GM13977 (cell line): ENCODE measurements at places on chromosomes 3 and 15.

GRCh38 chr3:185225523-185225922 is 28.3 kb downstream of the EHHADH start:
- no peak for DNase-seq

GRCh38 chr3:116443191-116443661 is 2.1 kb downstream of the LSAMP start:
- no peak for DNase-seq

DNA sequence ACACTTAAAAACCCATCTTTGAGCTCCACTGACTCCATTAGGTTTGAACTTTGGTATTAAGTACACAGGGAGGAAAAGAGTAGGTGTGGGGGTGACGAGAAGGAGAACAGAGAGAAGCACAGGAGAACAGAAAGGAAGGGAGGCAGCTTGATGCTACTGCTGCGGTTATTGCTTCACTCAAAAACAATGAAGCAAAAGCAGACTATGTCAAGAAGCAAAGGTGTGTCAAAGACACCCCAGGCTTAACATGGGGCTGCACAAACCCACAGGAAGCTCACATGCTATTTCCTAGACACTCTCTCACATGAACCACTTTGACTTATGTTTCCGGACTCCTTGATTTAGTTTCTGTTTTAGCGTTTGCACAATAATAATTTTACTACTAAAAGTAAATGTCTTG is 961.0 kb upstream of the CFAP20DC start:
- peak; percentile 53 for DNase-seq

DNA sequence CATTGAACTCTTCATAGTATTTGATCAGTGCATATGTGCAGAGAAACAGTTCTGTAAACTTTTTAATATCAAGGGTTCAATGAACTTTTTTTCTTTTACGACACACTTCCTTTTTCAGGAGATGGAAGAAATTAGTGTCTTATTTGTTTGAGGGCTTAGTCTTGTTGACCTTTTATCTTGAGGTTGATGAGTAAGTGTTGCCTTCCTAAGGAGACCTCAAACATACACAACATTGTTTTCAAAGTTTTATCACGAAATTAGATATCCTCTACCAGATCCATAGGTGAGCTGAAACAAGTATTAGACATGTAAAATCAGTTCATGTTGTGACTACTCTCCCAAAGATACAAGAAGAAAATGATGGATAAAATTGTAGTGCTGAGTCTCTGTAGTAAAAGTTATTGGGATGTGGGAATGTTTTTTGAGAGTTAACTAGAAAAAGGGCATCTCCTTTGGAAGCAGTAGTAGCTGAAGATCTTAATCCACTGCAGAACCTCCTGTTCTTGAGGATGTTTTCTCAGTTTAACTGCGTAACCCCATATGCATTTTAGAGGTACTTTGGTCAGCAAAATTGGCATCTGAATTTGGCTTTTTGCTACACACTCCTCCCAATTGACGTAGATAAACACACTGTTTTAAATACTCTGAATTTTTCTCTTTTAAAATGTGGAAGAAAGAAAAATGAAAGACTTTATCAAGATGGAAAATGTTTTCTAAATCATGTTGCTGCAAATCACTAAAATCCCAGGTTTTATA is 116.8 kb downstream of the GALK2 start:
- no peak for DNase-seq

- no peak for DNase-seq
Observed at GRCh38 chr3:125349556-125350165, 25.5 kb downstream of the ZNF148 start.

DNA sequence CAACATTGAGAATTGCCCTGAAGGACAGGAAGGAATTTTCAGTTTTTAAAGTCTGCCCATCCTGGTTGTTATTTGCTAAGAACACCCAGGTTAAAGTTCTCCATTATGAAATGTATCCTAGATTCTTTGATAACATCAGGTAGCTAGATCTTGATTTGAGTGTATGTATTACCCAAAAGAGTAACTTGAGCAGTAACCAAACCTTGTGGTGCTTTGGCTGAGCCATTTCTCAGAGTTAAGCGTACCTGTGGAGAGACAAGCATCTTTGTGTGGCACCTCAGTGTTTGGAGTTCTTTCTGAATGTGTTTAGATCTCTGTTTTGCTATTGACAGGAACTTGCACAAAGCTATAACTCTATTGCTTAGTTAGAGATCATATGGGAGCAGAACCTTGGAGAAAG is 20.4 kb downstream of the CEP97 start:
- DNase-seq: no peak

DNA sequence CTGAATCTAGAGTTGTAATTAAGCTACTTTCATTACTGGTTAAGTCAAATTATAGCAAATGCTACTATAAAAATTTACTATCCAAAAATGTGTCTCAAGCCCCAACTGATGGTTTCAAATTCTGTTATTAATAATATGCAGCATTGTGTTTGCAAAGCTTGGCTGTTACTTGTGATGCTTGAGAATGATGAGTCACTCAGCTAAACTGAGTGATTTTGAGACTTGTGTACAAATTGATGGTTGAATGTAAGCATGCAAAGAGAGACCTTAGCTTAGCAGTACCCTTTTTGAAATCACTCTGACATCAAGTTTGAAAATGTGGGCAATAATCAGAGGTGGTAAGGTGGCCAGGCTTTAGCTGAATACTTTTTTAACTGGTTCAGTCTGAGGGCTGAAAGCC is 27.6 kb downstream of the OPA1 start:
- peak; percentile 36 for DNase-seq

- no peak for DNase-seq
Observed at GRCh38 chr3:141933421-141934300, 57.2 kb downstream of the ATP1B3 start.

GRCh38 chr15:25738171-25738965 is 124.8 kb downstream of the ATP10A start:
- DNase-seq: no peak

DNA sequence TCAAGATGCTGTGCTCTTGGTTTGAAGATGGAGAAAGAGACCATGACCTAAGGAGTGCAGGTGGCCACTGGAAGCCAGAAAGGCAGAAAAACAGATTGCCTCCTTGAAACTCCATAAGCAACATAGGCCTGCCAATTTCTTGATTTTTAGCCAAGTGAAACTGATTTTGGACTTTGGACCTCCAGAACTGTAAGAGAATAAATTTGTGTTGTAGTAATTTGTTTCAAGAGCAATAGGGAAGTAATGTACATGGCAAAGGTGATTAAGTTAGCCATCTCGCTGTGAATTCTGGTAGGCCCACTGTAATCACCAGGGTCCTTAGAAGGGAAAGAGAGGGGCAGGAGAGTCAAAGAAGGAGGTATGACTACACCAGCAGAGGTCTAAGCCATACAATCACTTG is 238.8 kb downstream of the CNTN3 start:
- no peak for DNase-seq

GRCh38 chr3:24162929-24163328 is 217.8 kb downstream of the NR1D2 start:
- no peak for DNase-seq

GRCh38 chr3:69051756-69052471 is at the start of gene TMF1:
TMF1 (minus strand) TSS chr3:69052333; CDS start chr3:69052086, 247 bp downstream.
- DNase-seq: peak; percentile 88

DNA sequence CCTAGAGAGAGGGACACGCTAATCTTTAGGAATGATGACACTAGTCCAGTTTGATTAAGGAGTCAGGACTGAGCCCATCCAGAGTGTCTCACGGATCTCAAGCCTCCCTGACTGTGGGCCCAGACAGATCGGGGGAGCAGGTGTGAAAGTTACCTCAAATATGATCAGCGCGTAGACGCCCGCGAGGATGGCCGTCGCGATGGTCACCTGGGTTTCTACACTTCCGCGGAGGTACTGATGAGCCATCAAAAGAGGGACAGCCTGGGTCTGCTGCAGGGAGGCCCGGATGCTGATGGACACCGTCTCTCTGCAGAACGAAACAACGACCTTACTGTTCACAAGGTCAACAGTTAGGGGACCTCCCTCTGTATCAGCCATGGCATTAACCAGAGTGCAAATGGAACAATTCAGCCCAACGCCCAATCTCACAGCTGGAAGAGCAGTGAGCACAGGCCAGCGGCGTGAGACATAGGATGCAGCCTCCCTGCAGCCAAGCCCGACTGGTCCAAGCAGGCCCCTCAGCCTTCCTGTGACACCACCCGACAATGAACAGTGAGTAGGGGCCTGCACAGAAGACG is 84.4 kb downstream of the OCA2 start:
- peak; percentile 6 for DNase-seq

DNA sequence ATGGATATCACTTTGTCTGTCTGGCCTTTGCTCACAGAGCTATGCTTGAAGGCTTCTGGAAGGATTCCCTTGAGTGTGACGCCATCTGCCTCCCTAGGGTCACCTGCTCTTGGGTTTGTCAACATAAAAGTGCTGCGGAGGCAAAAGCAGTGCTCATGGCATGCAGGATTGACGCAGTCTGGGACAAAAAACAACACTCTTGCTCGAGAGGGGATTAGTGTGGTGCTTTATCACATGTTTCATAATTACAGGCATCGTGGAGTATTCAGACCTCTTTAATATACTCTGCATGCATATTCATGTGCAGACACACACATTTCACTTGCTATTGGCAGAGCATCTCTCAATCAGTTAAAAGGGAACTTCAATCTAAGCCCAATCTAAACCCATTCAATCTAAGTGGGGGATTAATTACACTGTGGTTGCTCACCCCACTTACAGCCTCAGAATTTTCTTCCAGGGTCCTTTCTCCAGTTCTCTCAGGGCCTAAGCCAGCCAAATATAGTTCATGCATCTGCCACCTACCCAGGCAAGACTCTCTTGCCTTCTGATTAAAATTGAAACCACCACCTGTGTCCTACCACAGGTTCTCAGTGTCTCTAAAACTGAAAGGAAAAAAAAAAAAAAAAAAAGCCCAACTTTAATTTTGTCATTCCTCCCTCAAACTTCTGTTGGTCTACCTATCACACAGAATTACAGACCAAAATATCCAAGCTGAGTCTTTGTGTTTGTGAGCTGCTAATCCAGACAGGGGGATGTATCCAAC is 75.6 kb downstream of the BFSP2 start:
- DNase-seq: peak; percentile 84

DNA sequence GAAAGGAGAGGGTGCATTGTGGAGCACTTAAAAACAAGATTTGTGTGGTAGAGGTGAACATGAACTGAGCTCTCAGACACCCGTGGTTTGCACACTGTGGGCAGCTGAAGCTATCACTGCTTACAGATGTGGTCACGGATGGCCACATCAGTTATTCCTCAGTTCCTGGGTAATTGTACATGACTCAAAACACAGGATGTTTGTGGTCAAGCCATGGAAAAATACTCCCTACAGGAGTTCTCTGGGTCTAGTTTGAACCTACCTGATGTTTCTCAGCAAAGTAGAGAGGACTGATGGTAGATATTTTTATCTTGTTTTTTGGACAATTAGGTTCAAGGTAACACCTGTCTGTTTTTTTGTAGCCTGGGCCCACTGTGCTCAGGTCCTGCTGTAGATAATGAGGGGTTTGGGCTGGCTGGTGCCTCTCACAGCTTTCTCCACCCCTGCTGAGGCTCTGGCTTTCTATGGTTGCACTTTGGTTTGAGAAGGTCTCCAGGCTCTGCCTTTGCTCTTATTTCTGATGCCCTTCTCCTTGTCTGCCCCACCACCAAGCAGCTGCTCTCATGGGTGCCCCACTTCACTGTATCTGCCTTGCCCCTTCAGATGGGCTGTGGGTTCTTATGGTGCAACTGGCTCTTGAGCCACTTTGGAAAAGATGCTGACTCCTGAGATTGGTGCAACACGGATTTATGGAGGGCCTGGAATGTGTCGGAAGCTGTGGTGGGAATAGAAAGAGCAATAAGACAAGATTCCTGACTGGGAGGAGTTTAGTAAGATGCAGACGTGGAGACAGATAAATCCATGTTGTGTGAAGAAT is 40.1 kb downstream of the CDCP1 start:
- DNase-seq: no peak

GRCh38 chr15:72200395-72201237 is 3.0 kb upstream of the GRAMD2A start:
- no peak for DNase-seq

DNA sequence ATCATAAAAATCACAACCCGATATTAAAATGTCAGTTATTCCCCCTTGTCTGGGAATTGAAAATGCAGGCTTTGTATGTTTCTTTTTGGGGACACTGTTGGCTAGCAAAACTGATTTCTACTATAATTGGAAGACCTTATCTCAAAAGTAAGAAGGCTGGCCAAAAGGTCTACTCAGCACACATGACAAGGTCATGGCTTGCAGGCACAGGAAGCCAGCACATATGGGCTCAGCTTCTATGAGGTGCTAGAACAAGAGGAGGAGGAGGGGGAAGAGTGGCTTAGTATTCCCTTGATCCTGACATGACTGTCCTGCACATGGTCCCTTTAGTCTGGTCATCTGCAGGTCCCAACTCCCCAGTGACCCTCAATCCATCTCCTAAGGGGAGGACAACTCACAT is 681.2 kb downstream of the SQOR start:
- no peak for DNase-seq

GRCh38 chr15:49926740-49927139 is 192.3 kb downstream of the ATP8B4 start:
- DNase-seq: no peak

- DNase-seq: no peak
Observed at GRCh38 chr15:60423537-60423936, 25.8 kb upstream of the ANXA2 start.

- DNase-seq: no peak
Observed at GRCh38 chr3:167172377-167172776, 207.7 kb downstream of the ZBBX start.

GRCh38 chr3:151067158-151067557 is 18.3 kb upstream of the MED12L start:
- DNase-seq: no peak

GRCh38 chr3:23263796-23264195 is 60.7 kb downstream of the UBE2E2 start:
- no peak for DNase-seq

GRCh38 chr3:134606033-134607025 is 44.5 kb downstream of the KY start:
- DNase-seq: no peak

- no peak for DNase-seq
Observed at GRCh38 chr15:55915876-55916567, 77.4 kb downstream of the NEDD4 start.

GRCh38 chr15:86541540-86541939 is 461.9 kb downstream of the AGBL1 start:
- DNase-seq: no peak

GRCh38 chr3:44981220-44981619 is 5.2 kb downstream of the EXOSC7 start:
- no peak for DNase-seq

DNA sequence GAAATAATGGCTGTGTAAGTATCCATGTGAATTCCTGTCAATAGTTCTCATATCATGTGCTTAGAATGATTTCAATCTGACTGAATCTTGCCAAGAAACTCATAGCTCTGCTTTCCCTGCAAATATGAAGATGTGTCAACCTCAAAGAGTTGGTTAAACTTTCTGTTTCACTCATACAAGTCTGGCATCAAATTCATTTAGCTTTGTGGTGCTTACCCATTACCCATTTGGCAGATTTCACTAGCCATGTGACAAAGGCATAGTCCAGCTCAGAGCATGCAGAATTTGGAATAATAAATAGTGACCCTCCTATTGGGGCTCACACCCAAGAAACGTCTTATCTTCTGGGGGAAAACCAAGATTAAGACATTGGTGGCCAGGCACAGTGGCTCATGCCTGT is 256.6 kb upstream of the TPRG1 start:
- no peak for DNase-seq
